ENCODE measurements at places on chromosomes 13 and 19.

DNA sequence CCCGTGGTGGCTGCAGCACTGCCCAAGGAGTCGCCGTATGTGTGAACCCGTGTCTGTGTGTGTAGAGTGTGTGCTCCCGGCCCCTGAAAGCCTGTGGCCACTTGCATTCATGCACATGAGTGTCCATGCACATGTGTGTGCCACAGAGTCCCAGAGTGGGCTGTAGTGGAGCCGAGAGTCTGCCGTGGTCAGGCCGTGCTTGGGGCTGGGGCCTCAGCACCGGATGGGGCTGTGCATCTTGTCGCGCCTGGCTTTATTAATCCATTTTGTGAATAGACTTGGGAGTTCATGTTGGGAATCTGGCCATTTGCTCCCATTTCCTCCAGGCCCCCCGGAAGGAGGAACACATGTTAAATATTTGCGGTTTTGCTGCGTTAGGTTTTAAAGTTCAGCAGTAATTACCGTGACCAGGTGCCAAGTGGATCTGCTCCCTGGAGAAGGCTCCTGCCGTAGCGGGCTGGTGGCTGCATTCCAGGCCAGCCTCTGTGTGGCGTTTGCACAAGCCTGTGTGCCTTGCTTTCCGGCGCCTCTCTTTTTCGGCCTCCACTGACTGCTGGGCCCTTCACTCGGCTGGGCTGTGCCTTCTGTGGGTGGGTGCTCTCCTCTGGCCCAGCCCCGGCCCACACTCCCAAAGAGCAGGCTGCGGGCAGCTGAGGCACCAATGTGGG is 69.2 kb upstream of the KCTD15 start:
- no peak for DNase-seq

DNA sequence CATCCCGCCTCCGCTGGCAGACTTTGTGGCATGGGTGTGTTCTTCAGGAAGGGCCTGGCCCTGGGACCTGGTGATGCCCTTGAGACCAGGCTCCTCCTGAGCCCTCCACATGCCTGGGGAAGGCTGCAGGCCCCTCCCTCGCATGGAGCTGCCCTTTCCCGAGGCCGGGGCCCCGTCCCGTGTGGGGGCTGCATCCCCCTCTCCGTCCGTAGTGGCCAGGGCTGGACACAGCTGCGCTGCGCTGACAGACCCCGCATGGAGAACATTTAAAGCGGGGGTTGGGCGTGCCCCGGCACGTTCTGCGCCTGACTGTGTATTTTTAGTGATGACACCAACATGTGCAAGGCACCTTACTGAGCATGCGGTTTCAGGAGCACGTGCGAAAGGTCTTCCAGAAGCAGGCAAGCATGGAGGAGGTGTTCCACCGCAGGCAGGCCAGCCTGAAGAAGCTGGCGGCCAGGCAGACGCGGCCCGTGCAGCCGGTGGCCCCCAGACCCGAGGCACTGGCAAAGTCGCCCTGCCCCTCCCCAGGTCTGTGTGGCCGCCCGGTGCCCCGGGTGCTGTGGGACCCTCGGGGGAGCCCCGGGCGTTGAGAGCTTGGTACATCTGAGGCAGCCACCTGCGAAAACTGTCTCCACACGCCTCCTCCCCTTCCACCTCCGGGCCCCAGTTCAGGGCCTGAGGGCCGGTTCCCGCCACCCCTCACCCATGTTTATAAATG is 28.8 kb upstream of the F7 start:
- DNase-seq = no peak

- no peak for DNase-seq
These were observed 8.4 kb upstream of the COG3 start for GRCh38 chr13:45456196-45456972.

GRCh38 chr13:112103961-112104880 is 37.3 kb downstream of the SOX1 start:
- DNase-seq = no peak

GRCh38 chr13:22648320-22648801 is 532.4 kb upstream of the SGCG start:
- DNase-seq = no peak

- no peak for DNase-seq
These were observed 17.9 kb downstream of the COG3 start for GRCh38 chr13:45482571-45483173.

GRCh38 chr13:21616205-21616866 is 12.4 kb upstream of the MICU2 start:
- DNase-seq = no peak

DNA sequence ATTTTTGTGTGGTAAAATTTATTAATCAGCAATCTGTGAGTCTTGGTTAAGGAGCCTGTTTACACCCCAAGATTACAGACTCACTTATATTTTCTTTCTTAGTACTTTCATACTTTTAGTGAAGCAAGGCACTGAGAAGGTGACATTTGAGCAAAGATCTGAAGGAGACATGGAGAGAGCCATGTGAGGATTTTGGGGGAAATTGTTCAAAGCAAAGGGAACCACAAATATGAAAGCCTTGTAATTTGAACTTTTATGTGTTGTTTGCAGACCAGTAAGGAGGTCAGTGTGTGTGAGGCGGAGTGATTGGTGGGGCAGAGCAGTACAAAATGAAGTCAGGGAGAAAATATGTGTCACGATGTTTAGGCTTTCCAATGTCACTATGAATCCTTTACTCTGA is 140.7 kb upstream of the KLF12 start:
- DNase-seq = no peak

GRCh38 chr13:33997574-33997973 is 179.6 kb downstream of the RFC3 start:
- DNase-seq = no peak

DNA sequence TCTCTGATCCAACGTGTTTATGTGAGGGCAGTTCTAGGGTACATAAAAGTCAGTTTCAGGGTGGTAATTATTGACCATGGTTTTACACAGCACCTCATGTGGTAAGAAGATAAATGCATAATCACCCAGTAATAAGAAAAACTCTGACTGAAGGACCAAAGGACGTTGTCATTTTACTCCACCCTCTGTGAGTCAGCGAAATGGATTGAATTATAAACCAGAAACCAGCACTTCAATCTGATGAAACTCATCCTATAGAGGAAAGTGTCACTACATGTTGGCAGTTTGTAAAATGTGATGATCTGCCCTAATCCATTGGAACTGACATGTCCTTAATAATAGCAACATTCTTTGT is 406.8 kb downstream of the KLF5 start:
- no peak for DNase-seq

GRCh38 chr19:18007044-18007916 is 690 bp upstream of the ARRDC2 start:
- DNase-seq = peak; percentile 78

- DNase-seq = no peak
These were observed 985 bp upstream of the KCNK6 start for GRCh38 chr19:38318660-38319059.

- DNase-seq = no peak
These were observed 35.0 kb downstream of the ATP11A start for GRCh38 chr13:112724788-112725345.

GRCh38 chr13:96617528-96617927 is 376.7 kb downstream of the OXGR1 start:
- no peak for DNase-seq

DNA sequence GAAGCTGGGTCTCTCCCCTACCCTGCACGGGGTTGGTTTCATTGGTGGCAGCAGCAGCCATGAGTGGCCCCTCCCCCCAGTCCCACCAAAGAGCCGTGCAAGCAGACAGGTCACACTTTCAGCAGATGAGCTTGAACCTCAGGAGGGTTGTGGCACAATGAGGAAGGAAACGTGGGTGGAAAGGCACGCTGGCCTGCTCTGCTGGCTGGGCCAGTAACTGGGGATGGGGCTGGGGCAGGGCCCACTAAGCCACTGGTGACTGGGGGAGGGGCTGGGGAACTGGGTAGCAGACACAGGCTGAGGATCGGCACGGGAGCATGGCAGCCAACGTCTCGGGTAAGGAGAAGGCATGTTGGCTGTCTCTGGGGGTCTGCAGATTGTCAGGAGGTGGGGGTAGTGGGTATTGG is at the start of gene P2RY11:
TSS of gene P2RY11 (plus strand) at position 289 of the 407 bp plus-strand sequence. CDS start at position 318, 29 bp downstream.
- DNase-seq = peak; percentile 69

DNA sequence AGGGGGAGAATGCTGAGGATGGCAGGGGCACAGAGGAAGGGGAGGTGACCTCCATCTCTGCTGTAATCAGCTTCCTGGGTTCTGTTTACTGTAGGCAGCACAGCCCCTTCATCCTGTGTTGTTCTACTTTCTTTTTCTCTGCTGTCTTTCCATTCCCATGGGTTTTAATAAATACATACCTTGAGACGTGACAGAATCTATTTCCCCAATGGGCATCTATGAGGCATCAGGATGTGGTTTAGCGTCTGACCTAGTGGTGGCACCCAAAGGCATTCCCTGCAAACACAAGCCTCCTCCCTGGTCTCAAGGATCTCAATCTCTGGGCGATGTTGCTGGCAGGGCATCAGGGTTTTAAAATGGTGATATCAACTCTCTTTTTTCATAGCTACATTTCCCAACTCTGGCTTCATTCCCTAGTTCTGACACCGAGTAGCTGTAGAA is 60.8 kb downstream of the ALOX5AP start:
- DNase-seq = no peak

DNA sequence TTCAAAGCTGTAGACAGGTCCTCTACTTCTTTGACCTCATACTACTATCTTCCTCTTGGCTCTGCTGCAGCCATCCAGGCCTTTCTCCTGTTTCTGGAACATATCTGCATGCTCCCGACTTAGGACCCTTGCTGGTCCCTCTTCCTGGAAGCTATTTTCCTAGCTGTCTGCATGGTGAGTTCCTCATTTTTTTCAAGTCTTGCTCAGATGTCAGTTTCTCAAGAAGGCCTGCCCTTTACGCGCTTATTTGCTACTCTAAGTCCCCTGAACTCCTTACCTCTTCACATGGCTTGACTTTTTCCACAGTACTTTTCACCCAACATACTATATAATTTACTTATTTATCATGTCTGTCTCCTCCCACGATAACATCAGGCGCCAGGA is 31.4 kb downstream of the DNAJC3 start:
- no peak for DNase-seq

DNA sequence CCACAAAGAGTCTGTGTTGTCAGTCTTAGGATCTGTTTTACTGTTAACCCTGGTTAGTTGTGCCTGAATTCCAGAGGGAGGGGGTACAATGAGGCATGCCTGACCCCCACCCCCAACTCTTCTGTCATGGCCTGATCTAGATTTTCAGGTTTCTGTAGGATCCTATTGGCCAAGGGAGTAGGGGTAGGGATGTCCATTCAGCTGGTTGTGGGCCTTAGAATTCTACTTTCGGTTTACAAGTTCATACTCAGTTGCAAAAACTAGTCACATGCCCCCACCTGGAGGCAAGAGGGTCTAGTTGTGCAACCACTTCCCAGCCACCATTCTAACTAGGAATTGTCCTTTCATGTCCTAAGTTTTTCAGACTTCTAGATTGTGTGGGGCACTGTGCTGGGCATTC is 94.3 kb upstream of the MBNL2 start:
- DNase-seq = no peak

- no peak for DNase-seq
These were observed 82.0 kb downstream of the KLF5 start for GRCh38 chr13:73140801-73141200.

- DNase-seq = no peak
These were observed 76.9 kb downstream of the COL4A1 start for GRCh38 chr13:110229905-110230563.

DNA sequence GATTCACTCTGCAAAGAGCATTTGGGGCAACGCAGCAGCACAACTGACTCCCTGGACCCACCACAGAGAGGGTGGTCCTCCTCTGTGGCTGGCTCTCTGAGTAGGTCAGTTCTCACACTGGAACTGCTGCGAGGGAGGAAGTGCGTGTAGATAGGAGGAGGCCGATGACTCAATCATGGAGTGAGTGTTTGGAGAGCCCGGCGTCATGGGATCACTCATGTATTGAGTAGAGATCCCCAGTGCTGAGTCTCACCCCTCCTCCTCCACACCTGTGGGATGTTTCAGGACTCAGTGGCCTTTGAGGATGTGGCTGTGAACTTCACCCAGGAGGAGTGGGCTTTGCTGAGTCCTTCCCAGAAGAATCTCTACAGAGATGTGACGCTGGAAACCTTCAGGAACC is 8.9 kb downstream of the ZNF101 start:
- DNase-seq = no peak

GRCh38 chr13:102606537-102607309 is 9.9 kb downstream of the TPP2 start:
- DNase-seq = no peak

GRCh38 chr19:35797663-35798062 is 15.0 kb downstream of the PRODH2 start:
- no peak for DNase-seq

GRCh38 chr13:54733639-54734038 is 1705.0 kb downstream of the OLFM4 start:
- no peak for DNase-seq

DNA sequence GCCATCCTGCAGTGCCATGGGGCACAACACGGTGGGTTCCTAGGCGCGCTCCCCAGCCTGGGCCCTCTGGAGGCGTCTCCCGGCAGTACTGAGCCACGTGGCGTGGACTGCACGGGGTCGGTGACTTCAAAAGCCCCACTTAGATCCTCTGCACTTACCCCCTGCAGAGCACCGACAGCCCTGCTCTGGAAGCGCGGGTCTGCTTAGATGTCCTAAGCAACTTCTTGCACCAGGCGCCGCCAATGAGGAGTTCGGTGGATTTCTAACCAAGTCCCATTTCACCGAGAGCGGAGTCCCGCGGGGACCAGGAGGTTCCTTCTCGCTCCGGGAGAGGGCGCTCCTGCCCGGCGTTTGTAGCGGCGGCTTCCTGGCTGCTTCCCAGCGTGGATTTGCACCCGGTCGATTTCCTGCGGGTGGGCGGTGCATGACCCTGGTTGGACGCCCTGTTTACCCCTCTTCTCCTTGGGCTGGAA is 25.2 kb upstream of the ZNF845 start:
- no peak for DNase-seq

DNA sequence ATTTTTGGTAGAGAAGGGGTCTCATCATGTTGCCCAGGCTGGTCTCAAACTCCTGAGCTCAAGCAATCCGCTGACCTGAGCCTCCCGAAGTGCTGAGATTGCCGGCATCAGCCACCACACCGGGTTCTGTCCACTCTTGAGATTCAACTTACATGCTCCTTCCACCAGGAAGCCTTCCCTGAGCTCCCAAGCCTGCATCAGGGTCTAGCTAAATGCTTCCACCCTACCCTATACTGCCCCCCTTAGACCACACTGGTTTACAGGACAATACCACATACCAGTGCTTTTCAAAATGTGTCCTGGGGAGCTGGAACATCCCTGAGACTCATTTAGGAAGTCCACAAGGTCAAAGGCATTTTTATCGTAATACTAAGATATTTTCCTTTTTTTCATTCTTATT is 15.1 kb upstream of the CACNG8 start:
- DNase-seq = no peak

- DNase-seq = no peak
These were observed 757 bp upstream of the CLEC11A start for GRCh38 chr19:50722201-50723013.

GRCh38 chr19:31717269-31717923 is 368.2 kb upstream of the TSHZ3 start:
- no peak for DNase-seq

- DNase-seq = no peak
These were observed 60.5 kb downstream of the CCNE1 start for GRCh38 chr19:29872224-29872731.

GRCh38 chr19:31532034-31532433 is 182.8 kb upstream of the TSHZ3 start:
- no peak for DNase-seq

Measured in stimulated activated CD4-positive, alpha-beta T cell treated with anti-CD3 and anti-CD28 coated beads, Interleukin-15, amount 100 ng/mL, for 48 hours (primary cell).